ENCODE measurements at places on chromosomes 16 and 17.
A peak's percentile ranks its signal among the peaks of the same experiment; 100 is the strongest.

GRCh38 chr17:66507982-66508760 is 205.8 kb downstream of the PRKCA start:
- no peak for DNase-seq

GRCh38 chr16:71436473-71436872 is 5.4 kb downstream of the TLE7 start:
- no peak for DNase-seq

DNA sequence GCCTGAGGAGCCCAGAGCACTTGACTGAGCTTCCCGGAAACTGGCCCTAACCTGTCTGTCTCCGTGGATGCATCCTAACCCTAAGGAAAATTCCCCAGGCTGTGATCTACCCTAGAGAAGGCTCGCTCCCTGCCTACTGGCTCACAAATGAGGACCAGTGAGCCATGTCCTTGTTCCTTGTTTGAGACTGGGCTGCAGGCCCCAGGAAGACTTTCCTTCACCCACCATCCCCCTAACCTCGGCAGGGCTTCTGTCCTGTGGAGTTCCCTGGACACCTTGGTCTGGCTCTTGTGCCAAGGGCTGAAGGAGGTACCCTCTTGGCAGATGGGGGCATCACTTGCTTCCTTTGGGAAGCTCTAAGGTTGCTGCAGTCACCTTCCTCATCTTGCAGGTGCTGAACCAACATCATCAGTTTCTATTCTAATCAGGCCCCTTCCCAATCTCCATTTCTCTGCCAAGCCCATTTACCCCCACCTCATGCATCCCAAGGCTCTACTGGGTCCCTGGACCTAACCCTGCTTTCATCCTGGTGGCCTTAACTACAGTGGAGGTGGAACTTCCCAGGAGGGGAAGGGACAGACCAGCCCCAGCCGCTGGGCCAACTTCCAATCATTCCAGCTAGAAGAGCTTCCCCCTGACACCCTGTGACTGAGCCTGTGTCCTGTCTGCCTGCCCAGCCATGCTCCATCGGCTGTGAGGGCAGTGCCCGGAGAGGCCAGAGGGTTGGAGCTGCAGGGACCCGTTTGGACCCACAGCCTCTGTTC is 12.4 kb downstream of the RNF40 start:
- DNase-seq = peak; percentile 35

GRCh38 chr16:15483857-15484256 is 49.5 kb downstream of the BMERB1 start:
- DNase-seq = no peak

DNA sequence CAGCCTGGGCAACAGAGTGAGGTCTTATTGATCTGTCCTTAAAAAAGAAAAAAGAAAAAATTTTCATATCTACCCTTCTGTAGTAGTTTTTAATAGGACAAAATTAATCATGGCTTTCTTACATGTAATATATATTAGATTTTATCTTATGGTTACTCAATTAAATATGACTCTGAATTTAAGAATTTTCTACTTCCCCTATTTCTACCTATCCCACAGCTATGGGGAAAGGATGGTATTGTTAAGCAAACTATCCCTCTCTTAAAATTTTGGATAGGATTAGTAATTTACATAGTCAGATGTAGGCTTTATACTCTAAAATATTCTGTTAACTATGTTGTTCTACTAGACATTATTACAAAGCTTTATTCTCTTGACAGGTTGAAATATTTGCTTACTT is 62.5 kb downstream of the NQO1 start:
- DNase-seq = no peak

DNA sequence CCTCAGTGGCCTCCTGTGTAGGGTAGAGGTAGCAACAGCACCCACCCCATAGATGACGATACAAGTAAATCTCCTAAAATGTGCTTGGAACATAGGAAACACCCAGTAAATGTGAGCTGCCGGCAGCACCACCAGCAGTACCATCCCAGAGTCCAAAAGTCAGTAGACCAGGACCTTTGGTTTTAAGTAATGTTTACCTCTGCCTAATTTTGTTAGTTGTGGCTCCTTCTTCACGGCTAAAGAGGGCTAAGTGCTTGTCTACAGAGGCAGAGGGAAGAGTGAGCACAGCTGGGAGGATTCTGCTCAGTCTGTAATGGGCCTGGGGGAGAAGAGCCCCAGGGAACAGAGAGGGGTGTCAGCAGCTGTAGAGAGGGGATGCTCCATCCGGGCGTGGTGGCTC is 91.3 kb upstream of the FBXO47 start:
- no peak for DNase-seq

- DNase-seq = no peak
Observed at GRCh38 chr17:16488968-16489337, 3.0 kb downstream of the LRRC75A start.

Data from AG20443 (cell line).